ENCODE measurements at places on chromosomes 2 and 18.

- peak; percentile 27 for DNase-seq
Measured at GRCh38 chr2:97688062-97688827, 18.7 kb downstream of the C2orf92 start.

GRCh38 chr2:25219621-25220020, 51.2 kb upstream of the POMC start:
- no peak for DNase-seq

GRCh38 chr2:138522556-138522955, 21.0 kb downstream of the SPOPL start:
- DNase-seq = no peak

- no peak for DNase-seq
Measured at GRCh38 chr2:218883491-218884490, 3.1 kb downstream of the WNT10A start.

DNA sequence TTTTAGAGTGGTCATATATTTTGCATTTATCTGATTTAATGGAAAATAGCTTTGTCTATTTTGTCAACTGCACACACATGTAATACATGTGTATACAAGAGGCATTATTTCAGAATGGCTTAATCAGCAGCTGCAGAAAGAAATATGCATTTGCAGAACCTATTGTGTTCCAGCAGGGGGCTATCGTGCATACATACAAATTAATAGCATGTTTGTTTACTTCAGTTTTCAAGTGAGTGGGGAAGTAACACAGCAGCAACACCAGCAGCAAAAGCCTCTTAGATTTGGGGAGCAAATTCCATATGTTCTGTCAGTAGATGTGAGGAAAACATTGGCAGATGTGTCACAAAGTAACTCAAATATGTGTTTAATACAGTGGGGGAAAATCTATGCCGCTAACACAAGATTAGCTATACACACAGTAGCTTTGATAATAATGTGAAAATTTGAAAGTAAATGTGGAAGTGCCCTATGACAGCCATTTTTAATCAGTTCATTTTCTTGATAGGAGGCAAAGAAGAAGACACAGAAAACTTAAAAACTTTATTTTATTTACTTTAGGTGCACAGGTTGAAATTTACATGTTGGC, 218.1 kb downstream of the WDR7 start:
- peak; percentile 65 for DNase-seq

DNA sequence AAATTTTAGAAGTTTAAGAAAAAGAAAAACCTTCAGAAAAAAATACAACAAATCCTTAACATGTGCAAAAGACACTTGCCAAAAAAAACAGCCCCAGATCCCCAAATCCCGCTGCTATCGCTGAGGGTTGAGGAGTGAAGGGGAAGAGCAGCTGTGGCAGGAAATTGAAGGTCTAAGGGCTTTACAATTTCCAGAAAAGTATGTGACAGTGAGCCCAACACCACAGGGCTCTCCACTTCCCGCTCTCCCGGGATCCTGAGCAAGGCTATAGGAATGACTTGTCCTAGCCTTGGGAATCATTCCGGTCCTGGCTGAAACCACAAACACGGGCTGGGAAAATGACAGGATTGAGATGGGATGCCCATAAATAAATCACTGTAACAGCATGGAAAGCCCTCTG, 191.4 kb downstream of the TMEM163 start:
- DNase-seq = no peak

DNA sequence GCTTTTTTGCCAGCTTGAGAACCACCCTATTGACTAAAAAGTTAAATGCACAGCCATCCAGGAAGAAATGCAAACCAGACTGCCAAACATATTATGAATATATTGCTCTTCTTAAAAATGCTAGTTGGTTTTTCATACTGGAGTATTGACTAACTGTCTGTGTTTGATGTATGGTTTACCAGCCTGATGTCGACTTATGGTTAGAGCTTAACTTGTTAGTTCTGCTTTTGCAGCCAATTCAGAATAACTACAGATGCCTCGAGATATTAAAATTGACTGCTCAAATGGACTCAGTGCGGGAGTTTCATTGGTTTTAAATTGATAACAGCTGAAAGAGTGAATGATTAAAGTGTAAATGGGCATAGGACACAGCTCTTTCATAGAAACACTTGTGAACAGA, 369.8 kb downstream of the ARHGAP15 start:
- no peak for DNase-seq

DNA sequence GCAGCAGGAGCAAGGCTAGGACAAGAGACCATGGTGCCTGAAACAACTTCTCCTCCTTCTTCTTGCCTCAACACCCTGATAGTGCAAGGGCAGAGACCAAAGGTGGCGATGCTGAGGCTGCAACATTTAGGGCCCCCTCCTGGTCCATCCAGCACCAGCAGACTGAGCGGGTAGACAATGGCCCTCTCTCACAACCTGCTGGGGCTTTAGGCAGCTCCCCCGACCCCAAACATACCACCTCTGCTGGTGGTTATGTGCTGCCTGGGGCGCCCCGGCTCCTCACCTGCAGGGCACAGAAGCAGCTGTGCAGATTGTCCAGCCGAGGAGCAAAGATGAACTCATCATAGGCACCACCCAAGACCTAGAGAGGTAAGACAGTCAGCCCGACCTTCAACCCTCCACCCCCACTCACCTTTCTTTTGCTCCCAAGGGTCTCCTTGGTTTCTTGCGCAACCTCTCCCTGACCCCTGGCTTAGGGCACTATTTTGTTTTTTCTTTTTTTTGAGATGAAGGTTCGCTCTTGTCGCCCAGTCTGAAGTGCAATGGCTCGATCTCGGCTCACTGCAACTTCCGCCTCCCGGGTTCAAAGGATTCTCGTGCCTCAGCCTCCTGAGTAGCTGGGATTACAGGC, 3.5 kb downstream of the DNPEP start:
- DNase-seq = no peak

DNA sequence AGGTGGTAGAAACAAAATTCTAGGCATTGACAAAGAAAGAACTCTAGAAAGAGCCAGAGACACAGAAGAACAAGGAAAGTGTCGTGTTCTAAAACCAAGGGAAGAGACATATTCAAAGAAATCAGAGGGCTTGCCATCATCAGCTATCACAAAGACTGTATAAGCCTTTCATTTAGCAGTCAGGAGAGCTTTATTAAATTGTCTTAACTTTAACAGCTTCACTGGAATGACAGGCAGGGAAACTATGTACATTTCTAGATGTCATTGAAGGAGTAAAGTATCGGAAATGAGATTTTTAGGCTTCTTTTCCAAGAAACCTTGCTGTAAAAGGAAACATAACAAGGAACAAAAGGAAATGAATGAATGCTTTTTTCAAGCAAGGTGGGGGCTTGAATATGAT, 15.8 kb downstream of the KYNU start:
- no peak for DNase-seq

- no peak for DNase-seq
Measured at GRCh38 chr2:603869-604268, 73.3 kb downstream of the TMEM18 start.

DNA sequence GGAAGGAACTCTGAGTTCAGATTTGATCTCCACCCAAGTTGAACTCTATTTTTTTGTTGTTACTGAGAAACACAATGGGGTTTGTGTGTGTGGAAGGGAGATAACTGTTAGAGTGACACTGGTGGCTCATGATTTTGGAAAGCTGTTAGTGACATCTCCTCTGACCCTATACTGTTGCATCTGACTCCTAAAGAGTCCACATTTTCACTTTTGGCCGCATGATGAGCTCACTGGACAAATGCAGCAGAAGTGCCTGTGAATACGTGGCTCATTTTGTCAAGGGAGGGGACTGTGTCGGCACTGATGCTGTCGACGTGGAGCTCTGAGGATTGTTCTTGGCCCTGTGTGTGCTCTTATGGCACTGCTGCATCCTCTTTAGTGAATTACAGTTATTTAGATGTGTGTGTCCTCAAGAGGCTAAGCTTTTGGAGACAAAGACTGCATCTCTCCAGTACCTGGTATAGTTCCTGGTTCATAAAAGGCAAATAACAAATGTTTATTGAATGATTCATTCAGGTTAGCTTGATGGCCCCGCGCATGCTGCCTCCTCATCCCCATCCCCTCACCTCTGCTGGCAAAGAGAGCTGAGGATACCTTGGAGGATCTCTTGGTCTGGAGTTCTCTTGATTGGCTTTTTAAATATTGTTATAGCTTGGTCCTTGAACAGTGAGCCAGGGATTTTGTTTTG, 135.4 kb downstream of the PHLPP1 start:
- no peak for DNase-seq

DNA sequence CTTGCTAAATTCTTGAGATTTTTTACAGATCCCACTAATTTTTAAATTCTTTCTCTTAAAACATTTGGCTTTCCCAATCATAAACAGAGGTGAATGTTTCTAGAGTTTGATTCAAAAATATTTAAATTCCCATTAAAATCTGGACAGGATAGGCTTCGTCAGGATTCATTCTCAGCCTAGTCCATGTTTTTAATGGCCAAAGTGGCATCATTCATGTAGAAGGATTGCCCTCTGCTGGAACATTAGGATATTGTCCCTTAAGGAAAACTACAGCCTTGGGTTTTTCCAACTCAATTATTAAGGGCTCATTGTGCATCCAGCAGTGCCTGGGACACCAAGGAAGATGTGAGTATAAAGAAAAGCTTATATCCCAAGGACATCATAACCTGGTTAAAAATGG, 71.7 kb downstream of the TPGS2 start:
- peak; percentile 59 for DNase-seq

- DNase-seq = peak; percentile 81
Measured at GRCh38 chr2:196927376-196928225, 1.1 kb upstream of the PGAP1 start.

- no peak for DNase-seq
Measured at GRCh38 chr2:11444737-11445136, 21.2 kb downstream of the E2F6 start.

DNA sequence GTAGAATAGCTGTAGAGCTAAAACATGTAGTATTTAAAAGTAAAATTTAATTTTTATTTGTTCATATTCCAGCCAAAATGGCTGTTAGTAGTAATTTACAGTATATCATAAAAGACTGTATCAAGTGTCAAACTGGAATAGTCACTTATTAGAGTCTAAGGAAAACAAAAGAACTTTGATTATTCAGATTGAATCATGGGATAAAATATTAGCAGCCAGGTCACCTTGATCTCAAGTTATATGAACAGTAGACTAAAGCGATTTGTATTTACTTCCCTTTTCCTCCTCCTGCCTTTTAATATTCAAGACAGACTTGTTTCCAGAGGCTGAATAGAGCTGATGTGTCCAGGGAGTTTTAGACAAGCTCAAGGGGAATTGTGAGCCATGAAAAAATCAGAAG, 54.4 kb downstream of the PMAIP1 start:
- DNase-seq = peak; percentile 7

GRCh38 chr18:51442012-51442411, 244.5 kb upstream of the MEX3C start:
- no peak for DNase-seq

DNA sequence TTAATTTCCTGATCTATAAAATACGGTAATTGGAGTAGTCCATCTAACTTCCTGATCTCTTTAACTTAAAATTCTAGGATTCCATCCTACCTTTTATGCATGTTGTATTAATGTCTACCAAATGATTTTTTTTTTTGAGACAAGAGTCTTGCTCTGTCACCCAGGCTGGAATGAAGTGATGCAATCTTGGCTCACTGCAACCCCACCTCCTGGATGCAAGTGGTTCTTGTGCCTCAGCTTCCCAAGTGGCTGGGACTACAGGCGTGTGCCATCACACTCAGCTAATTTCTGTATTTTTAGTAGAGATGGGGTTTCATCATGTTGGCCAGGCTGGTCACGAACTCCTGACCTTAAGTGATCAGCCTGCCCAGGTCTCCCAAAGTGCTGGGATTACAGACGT, 47.8 kb downstream of the CFAP36 start:
- no peak for DNase-seq

- DNase-seq = no peak
Measured at GRCh38 chr18:31206071-31206470, 43.4 kb upstream of the DSC1 start.

GRCh38 chr2:65045651-65046050, 10.6 kb upstream of the CEP68 start:
- DNase-seq = peak; percentile 83

GRCh38 chr18:70523792-70524182, 234.9 kb downstream of the SOCS6 start:
- no peak for DNase-seq

DNA sequence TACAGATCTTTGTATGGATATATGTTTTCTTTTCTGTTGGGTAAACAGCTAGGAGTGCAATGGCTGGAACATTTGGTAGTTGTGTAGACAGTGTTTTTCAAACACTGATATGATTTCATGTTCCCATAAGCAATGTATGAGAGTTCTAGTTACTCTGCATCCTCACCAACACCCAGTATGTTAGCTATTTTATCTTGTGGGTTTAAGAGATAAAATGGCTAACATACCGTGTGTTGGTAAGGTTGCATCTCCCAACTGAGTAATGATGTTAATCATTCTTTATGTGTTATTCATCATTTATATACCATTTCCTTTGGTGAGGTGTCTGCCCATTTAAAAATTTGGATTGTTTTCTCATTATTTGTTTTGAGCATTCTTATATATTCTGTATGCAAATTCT, 65.7 kb downstream of the LYPD6B start:
- no peak for DNase-seq

DNA sequence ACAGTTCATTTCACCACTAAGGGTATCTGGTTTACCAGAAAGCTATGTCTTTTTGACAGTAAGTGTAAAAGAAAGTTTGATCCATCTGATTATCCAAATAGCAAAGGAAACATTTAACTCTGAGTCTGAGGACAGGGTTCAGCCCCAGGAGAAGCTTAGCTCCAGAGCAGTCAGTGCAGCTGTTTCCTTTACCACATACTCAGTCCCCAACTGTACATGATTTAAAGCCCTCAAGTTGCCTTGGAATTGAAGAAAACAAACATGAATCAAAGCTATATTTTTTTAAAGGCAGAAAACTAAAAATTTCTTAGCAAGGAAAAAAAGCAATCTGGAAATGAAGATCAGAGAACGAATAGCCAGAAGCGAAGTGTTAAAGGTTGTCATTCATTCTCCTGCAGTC, 746.0 kb downstream of the METTL4 start:
- no peak for DNase-seq

DNA sequence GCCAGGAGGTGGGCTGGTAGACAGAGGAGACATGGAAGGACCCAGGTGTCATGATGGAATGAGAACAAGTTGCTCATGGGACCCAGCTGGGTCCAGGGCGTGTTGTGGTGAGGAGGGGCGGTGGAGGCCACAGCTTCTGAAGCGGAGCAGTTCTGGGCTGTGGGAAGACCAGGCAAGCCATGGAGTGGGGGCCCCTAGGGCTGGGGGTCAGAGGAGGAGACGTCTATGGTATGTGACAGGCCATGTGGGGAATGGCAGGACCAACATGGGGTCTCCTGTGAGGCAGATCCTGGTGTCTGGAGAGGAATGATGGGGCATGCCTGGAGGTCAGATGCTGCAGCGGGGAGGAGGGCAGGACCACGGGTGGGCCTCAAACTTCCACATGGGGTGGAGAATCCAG, 16.9 kb downstream of the MYO7B start:
- no peak for DNase-seq
